Pericardium fibroblast (primary cell): ENCODE measurements at places on chromosomes 16 and 17. TPM values are rescaled to one million over a fixed set of nuclear protein-coding genes. Genes with fewer than 3 reads are reported as not detected.

SLC52A1 gene
- not detected in 2 replicates for total RNA-seq

DNAH2 gene
- total RNA-seq: 0.26 and 1.1 TPM in 2 replicates

PRSS33 gene
- not detected in 2 replicates for total RNA-seq

ITGAL gene
- not detected in 2 replicates for total RNA-seq

DLX4 gene
- total RNA-seq: not detected in 2 replicates
